ENCODE measurements at places on chromosomes 4 and X. TPM values are rescaled to one million over a fixed set of nuclear protein-coding genes. Genes with fewer than 3 reads are reported as not detected.

The CYLC1 gene
- 0.31 TPM for total RNA-seq

The ARR3 gene
- total RNA-seq = not detected

The UGT2B11 gene
- not detected for total RNA-seq

The TRO gene
- total RNA-seq = 76.1 TPM

The SMIM10L2A gene
- total RNA-seq = 10.0 TPM
